ENCODE measurements at places on chromosomes 12 and 14.

GRCh38 chr12:92619026-92619425 lies 83.8 kb upstream of the PLEKHG7 start:
- no peak for DNase-seq

- DNase-seq = no peak
Measured at GRCh38 chr12:65074932-65075331, 46.2 kb downstream of the WIF1 start.

DNA sequence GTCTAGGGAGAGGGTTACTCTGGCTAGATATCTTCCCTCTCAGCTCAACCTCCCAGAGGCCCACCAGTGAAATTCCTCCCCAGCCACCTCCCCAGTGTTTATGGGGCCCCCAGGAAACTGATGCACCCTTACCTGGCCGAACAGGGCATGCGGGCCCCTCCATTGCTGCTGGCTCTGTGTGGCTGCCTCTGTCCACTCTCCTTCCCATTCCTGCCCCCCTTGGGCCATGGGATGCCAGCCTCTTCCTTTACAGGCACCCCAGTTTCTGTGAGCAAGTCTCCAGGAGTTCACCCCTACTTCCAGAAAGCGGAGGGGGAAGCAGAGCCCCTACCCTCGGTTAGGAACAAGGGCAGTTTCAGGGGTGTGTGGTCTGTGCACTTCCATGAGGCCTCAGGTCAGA lies 19.4 kb upstream of the ZDHHC22 start:
- DNase-seq = no peak

- no peak for DNase-seq
Measured at GRCh38 chr14:78335531-78335930, 165.4 kb downstream of the NRXN3 start.

- DNase-seq = peak; percentile 93
Measured at GRCh38 chr14:103576371-103577024, 13.7 kb downstream of the COA8 start.

GRCh38 chr12:75982979-75983660 lies 48.5 kb downstream of the PHLDA1 start:
- no peak for DNase-seq

- peak; percentile 93 for DNase-seq
Measured at GRCh38 chr12:120194534-120195395, at the start of gene GCN1. Gene GCN1, minus strand, starts transcription at chr12:120194715. Its CDS starts 18 bp downstream, at chr12:120194697.

- peak; percentile 35 for DNase-seq
Measured at GRCh38 chr14:71103662-71104484, 196.6 kb downstream of the PCNX1 start.

DNA sequence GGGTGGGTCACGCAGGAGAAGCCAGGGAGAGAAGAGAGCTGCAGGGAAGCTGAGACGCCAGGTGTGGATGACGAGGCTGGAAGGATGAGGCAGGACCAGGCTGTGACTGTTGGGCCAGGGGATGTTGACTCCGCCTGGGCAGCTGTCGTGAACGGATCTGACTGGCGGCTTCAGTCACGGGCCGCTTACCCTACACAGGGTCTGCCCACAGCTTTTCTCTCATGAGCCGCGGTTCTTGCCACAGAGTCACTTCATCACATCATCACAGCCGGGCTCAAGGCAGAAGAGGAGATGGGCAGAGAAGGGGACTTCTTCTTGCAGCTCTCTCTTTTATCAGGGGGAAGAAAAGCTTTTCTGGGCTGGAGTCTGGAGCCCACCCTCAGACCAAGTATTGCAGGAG lies 7.7 kb downstream of the CLBA1 start:
- DNase-seq = no peak

GRCh38 chr14:99892406-99892805 lies 99.2 kb downstream of the EML1 start:
- DNase-seq = no peak

- DNase-seq = no peak
Measured at GRCh38 chr12:54941659-54942058, 42.9 kb downstream of the TESPA1 start.

All from AG08396 (cell line).